ENCODE measurements at places on chromosomes 3 and 15.

DNA sequence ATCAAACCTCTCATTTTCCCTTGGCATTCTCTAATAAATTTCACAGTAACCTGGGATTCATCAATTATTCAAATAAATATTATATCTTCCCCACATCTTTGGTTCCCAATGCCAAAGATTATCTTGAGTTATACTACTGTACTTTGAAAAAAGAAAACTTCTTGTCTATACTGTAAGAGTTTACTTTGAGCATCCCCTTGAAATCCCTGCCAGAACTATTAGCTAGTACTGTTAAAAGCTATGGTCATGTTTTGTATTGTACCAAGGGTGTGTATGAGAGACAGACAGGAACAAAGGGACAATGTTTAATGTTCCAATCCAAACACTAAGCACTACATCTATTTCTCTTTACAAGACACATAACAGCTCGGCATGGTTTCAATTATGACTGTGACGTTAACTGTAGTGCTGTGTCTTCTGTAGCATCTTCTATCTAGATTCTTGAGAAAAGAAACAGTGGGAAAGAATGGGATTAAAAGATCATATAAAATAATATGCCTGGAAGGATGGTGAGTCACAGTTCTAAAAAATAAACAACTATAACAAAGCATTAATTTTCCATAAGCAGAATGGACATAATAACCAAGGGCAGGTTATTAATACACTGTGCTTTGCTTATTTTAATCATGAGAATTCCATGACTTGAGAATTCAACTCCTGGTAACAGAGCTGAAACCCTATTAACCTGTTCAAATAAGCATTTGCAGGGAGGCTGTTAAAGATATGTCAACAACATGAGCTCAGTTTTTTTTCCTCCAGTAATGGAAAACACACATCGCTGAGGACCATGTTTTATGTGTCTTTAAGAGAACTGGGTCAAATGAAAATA is 71.1 kb downstream of the ALDH1A2 start:
- no peak for DNase-seq

DNA sequence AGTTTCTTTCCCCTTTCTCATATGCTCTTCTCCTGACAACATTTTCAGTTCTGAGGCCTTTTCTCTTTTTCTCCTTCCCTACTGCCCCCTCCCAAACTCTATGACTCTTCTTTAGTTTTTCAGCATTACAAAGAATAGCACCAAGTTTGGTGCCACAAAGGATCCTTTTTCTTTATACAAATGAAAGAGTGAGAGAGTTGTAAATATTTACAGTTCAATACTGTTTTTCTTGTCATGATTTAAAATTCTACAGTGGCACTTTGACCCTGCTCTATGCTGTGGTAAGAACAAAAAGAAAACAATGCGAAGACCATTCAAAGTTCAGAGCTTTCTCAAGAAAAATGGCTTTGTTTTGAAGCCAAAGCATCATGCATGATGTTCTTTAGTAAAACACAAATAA is 667.9 kb upstream of the SGO1 start:
- DNase-seq = no peak

DNA sequence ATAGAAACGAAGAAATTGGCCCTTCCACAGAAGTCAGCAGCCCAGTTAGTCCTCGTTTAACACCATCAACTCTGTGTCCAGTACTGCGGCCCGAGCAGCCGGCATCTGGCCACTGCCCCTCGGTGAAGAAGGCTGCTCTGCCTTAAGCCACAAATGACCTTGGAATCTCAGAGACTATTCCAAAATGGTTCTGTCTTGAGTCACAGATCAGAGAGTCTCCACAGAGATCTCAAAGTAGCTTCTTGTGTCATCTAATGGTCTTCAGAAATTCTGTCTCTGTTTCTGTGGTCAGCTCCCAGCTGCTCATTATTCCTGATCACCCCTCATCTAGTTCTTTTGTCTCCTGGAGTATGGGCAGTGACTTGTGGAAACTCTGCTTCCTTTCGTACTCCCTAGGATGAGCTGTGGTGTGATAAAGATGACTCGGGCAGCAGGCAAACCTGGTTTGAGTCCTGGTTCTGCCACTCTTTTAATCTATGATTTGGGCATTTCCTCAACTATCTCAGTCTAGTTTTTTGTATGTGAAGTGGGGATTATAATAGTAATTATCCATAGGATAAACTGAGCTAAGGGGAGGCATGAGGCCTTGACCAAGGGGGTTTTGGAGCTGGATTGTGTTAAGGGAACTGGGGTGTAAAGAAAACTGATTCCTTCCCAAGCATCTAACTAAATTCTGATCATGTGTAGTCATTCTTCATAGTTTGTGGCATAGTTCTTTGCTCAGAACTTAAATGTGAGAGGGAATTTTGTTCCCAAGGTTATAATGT is 22.6 kb downstream of the CRTC3 start:
- no peak for DNase-seq

DNA sequence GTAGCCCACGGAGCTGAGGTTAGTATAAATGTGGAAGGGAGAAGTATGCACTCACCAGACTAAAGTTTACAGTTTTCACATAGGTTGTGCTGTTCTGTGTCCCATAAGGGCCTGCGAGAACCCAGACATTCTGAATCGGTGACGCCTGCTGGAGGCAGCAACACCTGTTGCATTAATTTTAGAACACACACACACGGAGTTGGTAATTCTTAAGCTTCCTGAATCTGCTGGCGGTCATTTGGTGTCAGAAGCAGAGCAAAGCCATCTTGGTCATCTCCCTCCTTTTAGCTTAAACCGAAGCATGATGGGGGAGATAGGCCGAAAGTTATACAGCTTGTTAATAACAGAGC is 41.1 kb upstream of the AP3B2 start:
- DNase-seq = no peak

DNA sequence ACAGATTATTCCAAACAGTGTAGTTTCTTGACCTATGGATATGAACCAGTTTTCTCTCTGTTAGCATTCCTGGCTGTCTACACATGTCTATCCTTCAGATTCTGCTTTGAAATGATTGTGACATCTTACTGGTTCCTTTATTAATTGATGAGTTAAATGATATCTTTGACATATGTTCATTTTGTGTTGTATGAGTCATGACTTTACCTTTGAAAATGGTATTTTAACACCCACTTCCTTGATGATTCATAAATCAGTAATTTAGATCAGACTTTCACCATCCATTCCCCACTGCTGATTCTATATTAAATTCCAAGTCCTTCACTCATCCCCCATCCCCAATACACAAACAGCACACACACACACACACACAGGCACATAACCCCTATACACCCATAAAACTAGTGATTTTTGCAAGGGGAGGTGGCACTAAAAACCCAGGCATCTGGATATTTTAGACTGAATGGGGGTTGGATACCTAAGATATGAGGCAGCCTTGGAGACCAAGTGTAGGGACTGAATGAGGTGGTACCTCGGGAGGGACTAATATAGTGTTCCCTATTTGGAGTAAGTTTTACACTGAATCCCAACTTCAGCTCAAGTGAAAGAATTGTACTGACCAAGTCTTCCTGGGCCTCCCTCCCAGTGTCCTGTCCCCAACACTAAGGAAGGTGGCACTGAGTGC is 9.7 kb downstream of the CCK start:
- no peak for DNase-seq

GRCh38 chr3:181966393-181966792 is 254.7 kb downstream of the SOX2 start:
- no peak for DNase-seq

- no peak for DNase-seq
These were observed 325.1 kb upstream of the THBS1 start for GRCh38 chr15:39255760-39256159.

GRCh38 chr3:54713455-54713854 is 214.4 kb downstream of the LRTM1 start:
- no peak for DNase-seq

- DNase-seq = no peak
These were observed 170.0 kb downstream of the TMEM108 start for GRCh38 chr3:133208184-133208583.

DNA sequence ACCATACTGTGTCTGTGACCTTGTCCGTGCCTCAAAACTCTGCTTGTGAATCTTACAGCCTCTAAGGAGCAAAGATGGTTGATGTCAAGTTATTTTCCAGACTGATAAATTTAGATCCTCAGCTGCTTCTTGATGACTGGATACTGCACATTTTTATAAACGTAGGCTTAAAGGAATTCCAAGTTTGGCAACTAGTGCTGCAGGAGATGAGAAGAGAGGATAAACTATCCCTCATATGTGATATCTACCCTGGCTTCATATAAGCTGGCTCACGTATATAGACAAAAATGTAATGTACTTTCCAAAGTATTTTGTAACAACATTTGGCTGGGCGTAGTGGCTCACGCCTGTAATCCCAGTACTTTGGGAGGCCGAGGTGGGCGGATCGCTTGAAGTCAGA is 89.6 kb downstream of the GMPS start:
- DNase-seq = no peak
